NCI-H460 (cell line): ENCODE measurements at places on chromosomes 2 and 18.

GRCh38 chr2:223457301-223457700 lies 144.9 kb downstream of the SCG2 start:
- no peak for DNase-seq

GRCh38 chr2:112692918-112693317 lies 27.9 kb upstream of the NT5DC4 start:
- DNase-seq = no peak

GRCh38 chr18:24545651-24546050 lies 85.2 kb downstream of the HRH4 start:
- no peak for DNase-seq

- no peak for DNase-seq
Observed at GRCh38 chr2:128362889-128363228, 44.2 kb upstream of the HS6ST1 start.

- DNase-seq = no peak
Observed at GRCh38 chr2:99809259-99809900, 319.6 kb upstream of the REV1 start.

DNA sequence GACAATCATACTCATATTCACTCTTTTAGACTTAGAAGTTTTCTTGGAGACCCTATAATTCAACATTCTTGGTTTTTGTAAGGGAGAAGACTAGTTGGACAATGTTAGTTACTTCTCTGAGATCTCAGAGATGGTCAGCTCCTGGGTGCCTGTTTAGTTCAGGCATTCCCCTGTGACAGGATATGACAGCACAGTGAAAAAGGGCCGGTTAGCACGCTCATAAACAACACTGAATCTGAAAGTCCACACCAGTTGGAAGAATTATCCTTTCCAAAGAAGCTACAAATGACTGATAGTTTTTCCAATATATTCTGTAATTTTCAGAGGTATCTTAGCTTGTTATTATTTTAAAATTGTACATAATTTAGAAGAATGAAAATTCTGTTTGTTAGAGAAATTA lies 75.7 kb downstream of the ADAM23 start:
- DNase-seq = no peak

DNA sequence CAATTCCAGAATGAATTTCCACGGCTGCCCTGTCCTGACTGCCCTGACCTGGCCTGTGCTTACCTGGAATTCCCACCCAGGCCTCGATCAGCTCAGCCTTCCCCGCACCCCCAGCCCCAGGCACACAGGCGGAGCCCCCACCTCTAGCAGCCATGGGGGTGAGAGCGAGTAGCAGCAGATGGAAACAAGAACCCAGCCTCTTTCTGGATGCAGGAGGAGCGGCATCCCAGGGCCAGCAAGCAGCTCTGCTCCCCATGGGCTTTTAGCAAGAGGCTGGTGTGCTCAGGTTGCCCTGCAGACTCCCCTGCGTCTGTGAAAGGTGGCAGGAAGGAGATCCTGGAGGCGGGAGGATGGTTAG lies 101.8 kb downstream of the TPO start:
- no peak for DNase-seq

GRCh38 chr2:24538720-24539119 lies 47.7 kb downstream of the NCOA1 start:
- no peak for DNase-seq

- no peak for DNase-seq
Observed at GRCh38 chr2:7785700-7786099, 868.5 kb downstream of the RNF144A start.

GRCh38 chr2:15275346-15275745 lies 285.8 kb downstream of the NBAS start:
- no peak for DNase-seq

DNA sequence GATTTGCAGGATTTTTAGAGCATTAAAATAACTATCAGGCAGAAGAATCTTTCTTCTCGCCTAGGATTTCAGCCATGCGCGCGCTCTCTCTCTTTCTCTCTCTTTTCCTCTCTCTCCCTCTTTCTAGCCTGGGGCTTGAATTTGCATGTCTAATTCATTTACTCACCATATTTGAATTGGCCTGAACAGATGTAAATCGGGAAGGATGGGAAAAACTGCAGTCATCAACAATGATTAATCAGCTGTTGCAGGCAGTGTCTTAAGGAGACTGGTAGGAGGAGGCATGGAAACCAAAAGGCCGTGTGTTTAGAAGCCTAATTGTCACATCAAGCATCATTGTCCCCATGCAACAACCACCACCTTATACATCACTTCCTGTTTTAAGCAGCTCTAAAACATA lies 137.0 kb downstream of the MEIS1 start:
- DNase-seq = no peak

GRCh38 chr2:220936641-220937197 lies 635.4 kb downstream of the EPHA4 start:
- DNase-seq = no peak

GRCh38 chr2:120654381-120655134 lies 81.1 kb upstream of the GLI2 start:
- no peak for DNase-seq

GRCh38 chr2:134713176-134713575 lies 5.6 kb downstream of the TMEM163 start:
- DNase-seq = no peak

DNA sequence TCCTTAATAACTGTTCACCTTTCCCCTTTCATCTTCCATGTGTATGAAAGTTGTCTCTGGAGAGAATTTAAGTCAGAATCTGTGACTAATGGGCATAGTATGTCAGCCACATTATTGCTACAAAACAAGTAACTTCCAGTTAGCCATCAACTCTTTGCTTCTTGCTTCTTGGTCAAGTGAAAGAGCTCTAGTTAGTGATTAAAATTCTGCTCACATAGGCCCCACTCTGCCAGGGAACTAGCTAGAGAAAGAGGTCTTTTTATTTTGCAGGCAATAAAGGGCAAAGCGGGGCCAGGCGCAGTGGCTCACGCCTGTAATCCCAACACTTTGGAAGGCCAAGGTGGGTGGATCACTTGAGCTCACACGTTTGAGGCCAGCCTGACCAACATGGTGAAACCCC lies 64.6 kb downstream of the COLEC12 start:
- DNase-seq = no peak

GRCh38 chr2:105801961-105802360 lies 57.2 kb downstream of the NCK2 start:
- DNase-seq = no peak

GRCh38 chr2:128603411-128603924 lies 284.8 kb upstream of the HS6ST1 start:
- DNase-seq = no peak

GRCh38 chr18:49590608-49591007 lies 28.8 kb downstream of the LIPG start:
- no peak for DNase-seq

DNA sequence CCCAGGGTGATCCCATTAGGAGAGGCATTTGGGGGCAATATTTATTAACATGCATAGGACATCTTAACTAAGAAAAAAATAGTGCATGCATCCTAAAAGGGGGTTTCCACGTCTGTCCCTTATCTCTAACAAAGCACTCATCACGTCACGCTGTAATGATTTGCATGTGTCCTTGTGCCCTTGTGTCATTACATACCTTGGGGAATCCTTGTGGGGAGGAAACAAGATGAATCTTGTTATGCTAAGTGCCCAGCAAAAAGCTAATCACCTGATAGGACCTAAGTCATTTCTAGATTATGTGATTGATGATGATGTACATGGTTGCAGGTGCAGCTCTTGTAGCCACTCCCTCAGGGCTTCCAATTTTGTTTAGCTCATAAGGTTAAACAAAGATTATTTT lies 250.9 kb downstream of the FBXO15 start:
- DNase-seq = no peak

- DNase-seq = no peak
Observed at GRCh38 chr2:12284037-12284436, 432.7 kb upstream of the TRIB2 start.

DNA sequence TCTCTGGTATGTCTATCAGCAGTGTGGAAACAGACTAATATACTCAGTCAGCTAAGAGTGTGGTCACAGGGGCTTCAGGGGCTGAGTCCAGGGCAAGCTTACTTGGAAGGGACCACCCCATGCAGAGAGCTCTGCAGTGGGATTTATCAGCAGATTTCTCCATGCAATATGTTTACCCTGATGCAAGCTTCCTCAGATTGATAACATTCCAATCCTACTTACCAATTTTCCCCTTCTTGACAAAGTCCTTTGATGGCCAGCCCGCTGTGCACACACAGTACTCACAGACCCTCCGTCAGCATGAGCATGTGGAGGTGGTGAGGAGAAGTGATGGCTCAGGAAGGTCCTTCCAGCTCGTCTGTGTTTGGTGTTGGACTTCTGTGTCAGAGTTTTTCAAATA lies 51.8 kb downstream of the SH3RF3 start:
- DNase-seq = no peak

- no peak for DNase-seq
Observed at GRCh38 chr18:75422341-75422910, 5.1 kb downstream of the SMIM21 start.

GRCh38 chr2:96549466-96549785 lies 12.9 kb downstream of the ARID5A start:
- DNase-seq = no peak

GRCh38 chr2:200329798-200330197 lies 23.3 kb downstream of the SPATS2L start:
- no peak for DNase-seq

- DNase-seq = no peak
Observed at GRCh38 chr2:37191253-37191652, 2.8 kb upstream of the SULT6B1 start.

GRCh38 chr2:159131914-159132281 lies 154.6 kb downstream of the WDSUB1 start:
- no peak for DNase-seq

- DNase-seq = no peak
Observed at GRCh38 chr2:100888601-100889000, 68.7 kb downstream of the NPAS2 start.

DNA sequence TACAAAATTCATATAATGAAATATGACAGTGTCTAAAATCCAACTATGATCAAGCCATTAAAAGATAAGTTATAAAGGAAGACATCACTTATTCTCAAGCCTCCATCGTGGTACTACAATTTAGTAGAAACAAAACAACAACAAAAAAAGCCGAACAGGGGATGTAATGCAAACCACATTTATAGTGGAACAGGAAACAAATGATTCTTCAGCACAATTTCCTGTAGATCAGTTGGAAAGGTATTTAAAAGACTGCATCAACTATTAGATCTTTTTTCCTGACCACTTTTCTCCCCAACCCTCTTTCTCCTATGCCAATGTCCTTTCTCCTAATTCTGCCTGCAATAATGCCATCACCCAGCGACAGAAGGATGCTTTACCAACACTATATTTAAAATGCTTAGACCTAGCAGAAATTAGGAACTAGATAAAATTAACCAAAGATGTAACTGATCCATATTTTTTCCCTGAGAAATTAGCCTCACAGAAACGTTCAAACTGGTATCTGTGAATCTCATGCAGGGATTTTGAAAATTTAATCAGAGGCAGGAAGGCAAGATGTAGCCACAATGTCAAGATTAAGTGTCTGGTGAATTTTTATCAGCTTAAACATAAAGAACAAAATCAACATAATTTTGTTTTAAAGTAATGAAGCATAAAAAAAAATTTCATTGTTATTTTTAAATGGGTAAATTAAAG lies 271.4 kb downstream of the TCF4 start:
- no peak for DNase-seq

DNA sequence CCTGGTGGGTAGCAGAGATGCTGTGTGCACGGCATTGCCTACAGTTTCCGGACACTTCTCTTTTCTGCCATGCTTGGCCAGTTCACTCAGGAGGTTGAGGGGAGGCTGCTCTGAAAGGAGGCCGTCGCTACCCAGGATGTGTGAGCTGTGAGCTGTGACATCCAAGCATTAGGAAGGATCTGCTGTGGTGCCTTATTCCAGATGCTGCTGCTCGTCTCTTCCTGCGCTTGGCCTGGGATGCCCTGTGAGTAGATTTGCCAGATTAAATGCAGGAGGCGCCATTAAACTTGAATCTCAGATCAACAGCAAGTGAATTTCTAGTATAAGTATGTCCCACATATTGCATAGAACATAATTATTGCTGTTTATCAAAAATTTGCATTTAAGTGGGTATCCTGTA lies 124.2 kb upstream of the SIX3 start:
- no peak for DNase-seq

- no peak for DNase-seq
Observed at GRCh38 chr18:49094136-49094535, 143.4 kb upstream of the SMAD7 start.

DNA sequence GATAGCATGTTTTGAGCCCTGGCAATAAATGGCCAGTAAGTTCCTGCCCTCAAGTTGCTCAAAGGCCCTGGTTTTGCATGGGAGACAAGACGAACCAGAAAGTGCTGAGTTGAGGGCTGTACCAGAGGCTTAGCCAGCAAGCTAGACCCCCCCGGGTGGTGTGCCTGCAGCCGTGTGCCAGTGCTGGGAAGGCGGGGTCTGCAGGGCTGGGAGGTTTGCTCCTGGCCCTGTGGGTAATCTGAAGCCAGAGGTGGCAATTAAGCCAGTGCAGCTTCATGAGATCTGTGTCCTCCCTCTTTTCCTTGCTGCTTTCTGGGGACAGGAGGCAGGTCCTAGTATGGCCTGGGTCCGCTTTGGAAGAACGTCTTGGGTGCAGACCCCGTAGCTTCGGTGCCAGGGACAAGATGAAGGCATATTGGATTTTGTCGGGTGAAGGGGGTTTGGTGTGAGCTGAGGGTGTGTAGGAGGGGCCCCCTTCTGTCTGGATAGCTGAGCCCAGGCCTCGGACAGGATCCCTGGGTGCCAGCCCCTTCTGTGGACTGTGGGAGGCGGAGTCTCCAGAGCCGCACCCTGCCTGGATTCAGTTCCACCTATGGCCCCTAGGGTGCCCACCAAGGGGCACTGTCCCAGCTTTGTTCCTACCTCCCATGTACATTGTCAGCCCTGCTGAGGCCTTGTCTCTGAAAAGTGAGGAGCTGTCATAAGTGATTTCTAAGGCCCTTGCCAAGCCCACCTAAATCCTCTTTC lies 15.6 kb downstream of the ATOH8 start:
- no peak for DNase-seq

DNA sequence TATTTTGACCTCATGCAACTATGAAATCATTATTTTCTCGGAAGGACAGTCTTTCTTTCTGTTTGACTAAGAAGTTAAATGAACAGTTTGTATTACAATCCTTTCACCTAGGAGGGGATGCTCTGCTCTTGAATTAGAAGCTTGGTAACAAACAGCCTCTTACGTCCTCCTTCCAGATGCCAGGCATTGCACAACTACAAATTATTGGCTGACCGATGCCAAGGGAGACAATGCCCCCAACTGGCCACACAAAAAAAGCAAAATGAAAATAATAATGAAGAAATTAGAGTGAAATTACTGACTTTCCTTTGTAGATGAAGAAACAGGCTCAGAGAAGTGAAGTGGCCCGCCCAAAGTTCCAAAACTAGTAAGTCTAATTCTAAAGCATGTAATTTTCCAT lies 177.9 kb downstream of the CYRIA start:
- peak; percentile 19 for DNase-seq

DNA sequence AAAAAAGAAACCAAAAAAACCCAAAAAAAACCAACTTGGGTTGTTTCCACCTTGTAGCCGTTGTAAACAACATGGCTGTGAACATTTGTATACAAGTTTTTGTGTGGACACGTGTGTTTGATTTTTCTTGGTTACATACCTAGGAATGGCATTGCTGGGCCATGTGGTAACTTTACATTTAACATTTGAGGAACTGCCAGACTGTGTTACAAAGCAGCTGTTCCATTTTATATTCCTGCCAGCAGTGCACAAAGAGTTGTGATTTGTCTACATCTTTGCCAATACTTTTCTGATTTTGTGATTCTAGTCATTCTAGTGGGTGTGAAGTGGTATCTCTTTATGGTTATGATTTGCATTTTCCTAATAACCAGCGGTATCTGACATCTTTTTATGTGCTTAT lies 22.5 kb downstream of the LPIN1 start:
- DNase-seq = no peak

GRCh38 chr2:45981384-45981930 lies 315.8 kb upstream of the EPAS1 start:
- DNase-seq = no peak
